Activated naive CD4-positive, alpha-beta T cell (primary cell): ENCODE measurements at places on chromosomes 6 and 20.

DNA sequence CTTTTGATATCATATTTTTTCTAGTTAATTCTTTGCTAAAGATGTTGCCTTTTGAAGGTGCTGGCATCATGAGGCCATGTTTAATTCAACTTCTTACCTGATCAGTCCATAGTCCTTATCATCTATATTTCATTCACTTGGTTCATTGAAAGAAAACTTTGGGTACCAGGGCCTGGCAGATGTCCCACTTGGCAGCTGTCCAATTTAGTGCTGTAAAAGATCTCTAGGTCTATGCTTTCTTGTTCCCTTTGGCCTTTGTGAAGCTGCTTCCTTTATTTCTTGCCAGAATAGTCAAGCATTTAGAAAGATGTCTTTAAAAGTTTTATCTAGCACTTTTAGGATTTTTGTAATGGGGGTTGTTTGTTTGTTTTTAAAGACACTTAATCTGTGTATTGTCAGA lies 61.7 kb upstream of the EYA4 start:
- no peak for DNase-seq

DNA sequence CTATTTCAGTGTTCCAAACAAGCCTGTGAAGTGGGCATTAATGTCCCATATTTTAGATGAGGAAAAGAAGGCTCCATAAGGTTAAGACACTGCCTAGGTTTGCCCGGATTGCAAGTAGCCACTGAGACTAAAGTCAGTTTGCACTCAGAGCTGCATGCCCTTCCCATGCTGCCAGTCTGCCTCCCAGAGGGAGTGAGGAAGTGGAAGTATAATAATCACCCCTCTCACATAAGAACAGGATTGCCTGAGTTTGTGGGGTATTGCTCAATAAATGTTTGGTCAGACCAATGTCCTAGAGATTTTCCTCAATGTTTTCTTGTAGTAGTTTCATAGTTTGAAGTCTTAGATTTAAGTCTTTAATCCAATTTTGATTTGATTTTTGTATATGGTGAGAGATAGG lies 43.9 kb upstream of the CLIC5 start:
- no peak for DNase-seq

- DNase-seq: no peak
Measured at GRCh38 chr6:175680-176079, 116.6 kb upstream of the DUSP22 start.

- no peak for DNase-seq
Measured at GRCh38 chr6:12266571-12266970, 23.6 kb upstream of the EDN1 start.

DNA sequence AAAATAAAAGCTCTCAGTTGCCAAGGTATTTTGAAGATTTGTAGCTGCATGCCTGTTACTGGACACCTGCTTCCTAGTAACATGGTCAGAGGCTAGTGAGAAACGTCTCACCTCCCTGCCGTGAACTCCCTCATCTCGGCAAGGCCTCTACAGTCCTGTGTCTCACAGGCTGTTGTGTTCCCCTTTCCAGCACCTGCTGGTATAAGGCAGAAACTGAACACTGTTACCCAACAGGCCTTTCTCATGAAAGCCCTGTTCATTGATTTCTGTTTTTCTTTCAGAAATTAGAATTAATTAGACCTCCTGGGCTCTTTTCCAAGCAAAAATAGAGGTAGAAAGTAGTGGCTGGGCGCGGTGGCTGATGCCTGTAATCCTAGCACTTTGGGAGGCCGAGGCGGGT lies 17.6 kb upstream of the SRSF3 start:
- no peak for DNase-seq

DNA sequence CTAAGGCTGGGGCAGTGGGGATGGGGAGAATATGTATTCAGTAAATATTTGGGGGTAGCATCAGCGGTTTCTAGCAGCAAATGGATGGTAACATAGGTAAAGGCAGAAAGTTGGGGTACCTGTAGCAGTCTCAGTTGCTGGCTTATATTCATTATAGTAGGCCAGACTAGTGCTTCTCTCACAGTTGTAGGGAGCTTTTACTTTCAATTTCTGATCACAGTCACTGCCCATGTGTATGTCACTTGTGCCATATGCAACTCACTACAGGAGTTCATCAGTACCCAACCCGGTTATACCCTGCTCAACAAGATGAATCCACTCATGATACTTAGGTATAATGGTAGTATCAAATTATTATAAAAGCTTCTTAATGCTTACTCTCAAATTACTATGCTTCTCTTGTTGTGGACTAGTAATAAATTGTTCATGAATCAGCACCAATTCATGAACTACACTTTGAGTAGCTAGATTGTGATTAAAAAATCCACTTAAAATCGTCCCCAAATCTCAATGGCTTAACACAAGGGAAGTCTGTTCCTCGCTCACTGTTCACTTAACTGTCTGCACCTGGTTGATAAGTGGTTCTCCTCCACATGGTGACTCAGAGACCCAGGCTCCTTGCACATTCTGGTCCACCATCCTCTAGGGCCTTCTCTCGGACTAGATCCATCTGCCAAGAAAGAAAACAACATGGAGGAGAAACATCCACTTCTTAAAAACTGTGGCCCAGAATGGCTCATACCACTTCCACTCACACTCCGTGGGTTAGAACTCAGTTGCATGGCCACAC lies 31.3 kb upstream of the MYLIP start:
- no peak for DNase-seq

DNA sequence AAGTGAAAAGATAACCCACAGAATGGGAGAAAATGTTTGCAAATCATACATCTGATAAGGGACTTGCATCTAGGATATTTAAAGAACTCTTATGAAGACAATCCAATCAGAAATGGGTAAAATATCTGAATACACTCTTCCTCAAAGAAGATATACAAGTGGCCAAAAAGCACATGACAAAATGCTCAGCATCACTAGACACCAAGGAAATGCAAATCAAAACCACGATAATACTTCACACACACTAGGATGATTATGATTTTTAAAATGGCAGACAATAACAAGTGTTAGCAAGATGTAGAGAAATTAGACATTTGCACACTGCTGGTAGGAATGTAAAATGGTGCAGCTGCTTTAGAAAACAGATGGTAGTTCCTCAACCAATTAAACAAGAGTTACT lies 34.8 kb upstream of the SIRT5 start:
- DNase-seq: no peak

DNA sequence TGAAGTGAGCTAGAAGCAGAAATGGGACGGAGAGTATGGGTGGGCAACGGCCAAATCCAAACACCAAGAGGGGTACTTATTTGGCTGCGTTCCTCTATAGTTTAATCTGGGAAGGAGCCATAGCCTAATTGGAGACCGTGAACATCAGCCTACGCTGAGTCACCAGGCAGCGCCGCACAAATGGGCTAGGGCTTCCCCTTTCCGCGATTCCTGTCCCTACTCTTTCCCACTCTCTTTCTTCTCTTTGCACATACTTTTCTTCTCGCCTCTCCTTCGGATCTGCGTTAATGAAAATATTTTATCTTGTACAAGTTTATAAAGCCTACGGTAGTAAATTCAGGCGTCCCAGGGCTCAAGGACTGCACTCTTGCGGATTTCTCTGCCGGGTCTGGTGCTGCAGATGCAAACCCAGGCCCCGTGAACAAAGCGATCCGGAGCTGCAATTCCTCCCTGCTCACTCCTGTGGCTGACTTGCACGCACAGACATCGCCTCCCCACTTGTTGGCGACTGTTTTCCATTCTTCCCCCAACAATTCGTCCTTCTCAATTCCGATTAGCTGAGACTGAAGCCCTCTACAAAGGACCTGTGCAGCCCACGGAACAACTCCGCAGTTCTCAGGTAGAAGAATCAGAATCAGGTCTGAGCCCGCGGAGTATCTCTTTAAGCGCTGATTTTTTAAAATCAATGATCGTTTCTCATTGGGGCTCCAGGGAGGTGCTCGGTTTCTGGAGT lies 4.2 kb upstream of the TBX18 start:
- DNase-seq: no peak

DNA sequence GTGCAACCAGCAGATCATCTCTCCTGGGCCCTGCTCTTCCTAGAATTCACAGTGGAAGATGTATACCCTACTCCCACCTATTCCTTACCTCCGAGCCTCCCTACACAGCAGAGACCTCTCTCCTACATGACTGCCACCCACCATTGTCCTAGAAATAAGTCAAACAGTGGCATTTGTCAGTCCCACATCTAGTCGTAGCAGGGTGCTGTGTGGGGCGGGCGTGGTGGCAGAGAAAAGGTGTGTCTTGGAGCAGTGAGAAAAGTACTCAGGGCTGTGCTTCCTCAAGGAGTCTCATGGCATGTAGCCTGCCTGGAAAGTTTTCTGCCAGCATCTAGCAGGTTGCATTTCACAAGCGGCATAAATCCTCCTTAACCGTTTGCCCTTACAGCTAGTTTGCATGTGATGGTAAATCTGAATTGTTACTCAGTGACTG lies 59.4 kb upstream of the PTGIS start:
- DNase-seq: no peak

DNA sequence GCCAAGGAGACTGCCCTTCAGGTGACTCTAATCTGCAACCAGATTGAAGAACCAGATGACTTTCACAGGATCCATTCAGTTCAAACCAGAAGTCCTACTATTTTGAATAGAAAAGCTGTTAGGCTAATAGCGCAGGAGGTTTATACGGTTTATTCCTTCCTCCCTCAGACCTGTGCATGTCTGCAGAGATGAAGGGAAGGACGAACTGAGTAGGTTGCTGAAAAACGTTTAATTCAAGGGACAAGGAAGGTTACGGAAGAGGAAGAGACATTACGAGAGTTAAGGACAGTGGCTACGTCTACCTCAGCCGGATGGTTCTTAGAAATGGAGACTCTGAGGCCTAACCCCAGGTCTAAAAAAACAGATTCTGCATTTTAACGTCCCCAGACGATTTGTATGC lies 978 bp downstream of the AURKA start:
- DNase-seq: no peak

DNA sequence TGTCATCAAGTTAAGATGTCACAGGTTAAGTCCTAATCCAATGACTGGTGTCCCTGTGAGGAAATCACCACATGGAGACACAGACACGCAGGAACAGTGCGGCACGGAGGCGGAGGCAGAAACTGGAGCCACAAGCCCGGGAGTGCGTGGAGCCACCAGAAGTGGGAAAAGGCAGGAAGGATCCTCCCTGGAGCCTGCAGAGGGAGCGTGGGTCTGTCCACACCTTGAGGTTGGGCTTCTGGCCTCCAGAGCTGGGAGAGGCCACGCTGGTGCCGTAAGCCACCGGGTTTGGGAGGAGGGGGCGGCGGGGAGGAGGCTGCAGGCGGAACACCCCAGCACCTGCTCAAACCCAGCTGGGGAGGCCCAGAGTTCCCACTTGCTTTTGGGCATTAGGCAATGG lies 3.8 kb downstream of the CABLES2 start:
- DNase-seq: no peak

DNA sequence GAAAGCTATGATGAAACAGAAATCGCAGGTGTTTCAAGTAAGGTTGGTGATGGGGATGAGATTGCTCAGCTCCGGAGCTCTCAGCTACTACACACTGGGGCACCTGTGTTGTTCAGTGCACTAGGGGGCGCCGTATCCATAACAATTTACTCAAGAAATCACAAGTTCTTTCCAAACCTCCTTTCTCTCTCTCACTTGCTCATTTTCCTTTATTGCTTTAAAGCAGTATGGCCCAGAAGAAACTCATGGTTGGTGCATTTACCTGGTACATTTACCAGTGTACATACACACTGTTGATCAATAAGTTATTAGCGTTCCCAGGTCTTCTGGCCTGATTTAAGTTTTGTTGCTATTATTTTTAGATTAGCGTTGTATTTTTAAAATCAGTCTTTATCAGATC lies 235.2 kb upstream of the TAB2 start:
- DNase-seq: peak; percentile 11

DNA sequence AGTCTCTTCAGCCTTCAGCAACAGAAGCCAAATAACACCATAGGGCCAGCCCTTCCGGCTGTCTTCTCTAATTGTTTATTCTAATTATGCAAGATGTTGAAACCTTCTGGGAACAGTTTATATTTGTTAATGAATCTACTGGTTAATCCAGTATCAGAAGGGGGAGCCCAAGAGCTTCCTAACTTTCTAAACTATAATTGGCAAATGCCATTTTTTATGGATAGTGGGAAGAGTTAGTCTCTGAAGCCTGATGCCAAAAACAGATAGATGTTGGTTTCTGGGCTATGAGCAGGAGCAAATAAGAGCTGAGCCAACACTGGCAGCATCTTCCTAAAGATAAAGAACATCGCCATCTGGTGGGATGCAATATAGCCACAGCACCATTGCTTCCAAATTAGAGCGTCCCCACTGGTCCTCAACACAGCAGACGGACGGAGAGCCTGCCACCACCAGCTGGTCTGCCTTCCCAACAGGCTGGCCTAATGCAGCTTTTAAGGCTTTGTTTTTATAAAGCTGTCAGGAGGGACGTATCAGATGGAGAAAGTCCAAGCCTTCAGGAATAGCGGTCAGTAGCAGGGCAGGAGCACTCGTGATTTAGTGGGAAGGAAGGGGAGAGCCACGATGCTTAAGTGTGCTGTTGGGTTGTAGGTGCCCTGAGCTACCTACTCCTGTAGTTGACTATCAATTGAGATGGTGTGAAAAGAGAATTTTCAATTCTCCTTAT lies 118.8 kb downstream of the RALGAPA2 start:
- no peak for DNase-seq

DNA sequence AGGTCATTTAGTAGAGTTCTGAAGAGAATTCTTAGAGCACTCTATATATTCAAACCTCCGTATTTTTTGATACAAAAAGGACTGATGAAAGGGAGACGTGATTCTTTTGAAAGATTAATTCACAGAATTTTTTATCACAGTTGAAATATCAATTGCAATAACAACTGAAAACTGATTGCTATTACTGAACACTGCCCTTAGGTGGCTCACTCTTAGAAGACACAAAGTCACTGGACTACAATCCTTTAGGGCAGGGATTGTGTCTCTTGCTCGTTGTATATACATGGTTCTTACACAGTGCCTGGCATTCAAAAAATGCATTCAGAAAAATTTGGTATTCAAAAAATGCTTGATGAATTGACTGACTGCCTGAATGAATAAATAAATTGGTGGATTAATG lies 17.1 kb upstream of the CALHM6 start:
- DNase-seq: no peak

DNA sequence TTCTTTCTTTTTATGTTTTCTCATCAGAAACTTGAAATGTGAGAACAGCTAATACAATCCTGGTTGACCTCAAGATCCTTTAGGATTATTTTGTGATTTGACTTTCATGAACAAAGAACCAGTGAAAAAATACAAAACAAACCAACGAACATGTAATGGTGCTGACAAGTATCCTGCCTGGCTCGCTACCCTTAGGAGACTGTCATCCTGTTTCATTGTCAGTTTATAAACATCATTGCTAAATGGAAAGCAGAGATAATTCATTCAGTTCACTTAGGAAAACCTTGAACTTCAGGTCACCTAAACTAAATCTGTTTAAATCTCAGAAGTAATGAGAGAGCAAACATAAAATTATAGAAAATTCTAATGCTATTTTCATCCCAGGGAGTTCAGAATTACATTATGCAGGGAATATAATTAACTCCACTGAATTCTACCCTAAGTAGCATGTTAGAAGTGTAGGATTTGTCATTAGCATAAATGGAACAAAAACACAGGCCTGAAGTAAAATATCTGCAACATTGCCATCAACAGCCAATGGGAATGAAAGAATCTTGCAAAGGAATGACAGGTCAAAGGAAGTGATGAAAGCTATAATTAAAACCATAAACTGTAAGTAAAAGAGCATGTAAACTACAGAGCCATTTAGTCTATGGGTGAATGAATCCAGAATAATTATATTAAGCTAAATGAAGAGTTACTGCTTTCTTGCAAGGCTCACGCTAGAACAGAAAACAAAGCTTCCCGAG lies 401.2 kb upstream of the MANEA start:
- no peak for DNase-seq

- no peak for DNase-seq
Measured at GRCh38 chr6:167526465-167527368, 201.8 kb downstream of the TTLL2 start.

- DNase-seq: no peak
Measured at GRCh38 chr6:154297721-154298120, 58.9 kb downstream of the IPCEF1 start.
